ENCODE measurements at places on chromosomes 13 and 19. TPM values are rescaled to one million over a fixed set of nuclear protein-coding genes. Genes with fewer than 3 reads are reported as not detected.

- no peak for DNase-seq
Measured at GRCh38 chr19:58428617-58429016, 11.3 kb downstream of the ZNF132 start.

DNA sequence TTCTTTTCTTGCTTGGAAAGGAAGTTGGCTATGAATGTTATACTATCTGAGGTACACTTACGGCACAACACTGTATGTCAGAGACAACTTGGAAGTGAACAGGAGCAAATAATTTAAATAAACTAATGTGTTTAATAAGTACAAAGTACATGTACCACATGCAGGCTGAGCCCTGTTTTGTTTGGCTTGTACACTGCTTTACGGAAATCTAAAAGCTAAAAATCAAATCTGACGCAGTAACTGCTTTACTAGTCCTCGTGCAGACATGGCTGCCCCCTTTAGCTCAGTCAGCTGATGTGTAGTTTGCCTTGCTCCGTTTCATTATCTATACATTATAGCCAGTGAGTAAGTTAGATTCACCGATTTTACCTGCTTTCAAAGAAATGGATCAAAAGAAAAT is 36.5 kb downstream of the TDRD3 start:
- no peak for DNase-seq

- DNase-seq = no peak
Measured at GRCh38 chr19:13044231-13044836, 49.1 kb downstream of the NFIX start.

DNA sequence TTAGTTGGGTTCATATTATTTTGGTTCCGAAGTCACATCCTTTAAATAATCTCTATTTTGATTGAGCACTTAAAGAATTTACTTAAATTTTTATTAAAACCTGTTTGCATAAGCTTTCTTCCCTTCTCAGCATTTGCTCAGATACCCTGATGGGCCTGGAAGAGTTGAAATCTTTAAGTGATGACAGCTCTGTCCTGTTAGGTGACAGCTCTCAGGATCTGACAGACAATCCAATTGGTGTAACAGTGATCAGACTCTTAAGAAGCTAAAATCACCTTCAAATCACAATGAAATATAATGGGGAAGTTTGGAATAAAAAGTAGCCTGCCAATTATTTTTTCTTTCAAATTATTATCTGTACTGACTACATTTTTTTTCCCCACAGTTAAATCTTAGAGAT is 284.4 kb downstream of the LMO7 start:
- no peak for DNase-seq

DNA sequence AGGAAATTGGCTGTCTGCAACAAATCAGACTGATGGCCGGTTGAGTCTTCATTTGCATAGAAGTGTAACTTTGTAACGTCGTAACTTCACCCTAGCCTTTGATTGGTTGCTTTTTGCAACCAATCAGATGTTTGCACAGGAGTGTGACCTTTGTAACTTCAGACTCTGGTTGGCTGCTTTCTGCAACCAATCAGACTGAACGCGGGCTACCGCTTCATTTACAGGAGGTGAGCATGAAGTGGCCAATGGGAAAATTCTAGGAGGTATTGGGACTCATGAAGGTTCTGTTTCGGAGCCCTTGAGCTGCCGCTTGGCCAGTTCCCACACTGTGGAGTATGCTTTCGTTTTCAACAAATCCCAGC is 441 bp upstream of the ZNF559 start:
- peak; percentile 41 for DNase-seq

- DNase-seq = no peak
Measured at GRCh38 chr13:44934724-44935123, 54.5 kb downstream of the NUFIP1 start.

DNA sequence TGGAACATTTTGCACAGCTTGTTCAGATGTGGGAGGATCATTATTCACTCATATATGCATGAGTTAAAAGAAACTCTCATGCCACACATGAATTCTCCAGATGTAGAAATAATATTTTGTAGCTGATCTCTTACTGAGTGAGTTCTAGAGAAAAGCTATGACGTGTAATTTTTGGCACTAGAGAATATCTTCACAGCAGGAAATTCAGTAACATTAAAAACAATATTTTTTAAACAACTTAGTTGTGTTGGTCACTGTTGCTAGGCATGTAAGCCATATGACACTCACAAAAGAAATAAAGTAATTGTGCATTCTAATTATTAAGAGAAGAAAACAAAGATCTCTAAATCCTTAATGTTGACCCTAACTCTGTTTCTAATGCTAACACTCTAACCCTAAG is 371.4 kb upstream of the SLC10A2 start:
- no peak for DNase-seq

DNA sequence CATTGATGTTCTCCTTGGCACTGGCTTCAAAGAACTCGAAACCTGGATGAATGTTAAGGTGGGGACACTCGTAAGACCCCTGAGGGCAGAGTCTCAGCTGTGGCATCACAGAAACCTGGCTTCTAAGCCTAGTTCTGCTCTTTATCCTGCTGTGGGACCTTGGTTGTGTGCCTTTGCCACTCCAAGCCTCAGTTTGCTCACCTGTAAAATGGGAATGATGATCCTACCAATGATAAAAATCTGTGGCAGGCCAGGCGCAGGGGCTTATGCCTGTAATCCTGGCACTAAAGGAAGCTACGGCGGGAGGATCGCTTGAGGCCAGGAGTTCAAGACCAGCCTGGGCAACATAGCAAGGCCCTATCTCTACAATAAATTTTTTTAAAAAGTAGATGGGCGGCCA is 13.9 kb downstream of the RAB3D start:
- no peak for DNase-seq

GRCh38 chr13:34076319-34076718 is 258.4 kb downstream of the RFC3 start:
- DNase-seq = no peak

GRCh38 chr19:15198951-15199660 is 1.7 kb downstream of the NOTCH3 start:
- DNase-seq = no peak

- no peak for DNase-seq
Measured at GRCh38 chr13:103236213-103236612, 170.0 kb upstream of the SLC10A2 start.

- DNase-seq = no peak
Measured at GRCh38 chr19:1169411-1169791, 4.7 kb downstream of the SBNO2 start.

- no peak for DNase-seq
Measured at GRCh38 chr19:10946958-10947657, 13.7 kb upstream of the SMARCA4 start.

GRCh38 chr13:113103646-113104045 is 1.9 kb upstream of the F7 start:
- no peak for DNase-seq

- peak; percentile 25 for DNase-seq
Measured at GRCh38 chr13:32284927-32285632, 30.1 kb downstream of the ZAR1L start.

- no peak for DNase-seq
Measured at GRCh38 chr19:29664753-29665214, 477 bp upstream of the PLEKHF1 start.

DNA sequence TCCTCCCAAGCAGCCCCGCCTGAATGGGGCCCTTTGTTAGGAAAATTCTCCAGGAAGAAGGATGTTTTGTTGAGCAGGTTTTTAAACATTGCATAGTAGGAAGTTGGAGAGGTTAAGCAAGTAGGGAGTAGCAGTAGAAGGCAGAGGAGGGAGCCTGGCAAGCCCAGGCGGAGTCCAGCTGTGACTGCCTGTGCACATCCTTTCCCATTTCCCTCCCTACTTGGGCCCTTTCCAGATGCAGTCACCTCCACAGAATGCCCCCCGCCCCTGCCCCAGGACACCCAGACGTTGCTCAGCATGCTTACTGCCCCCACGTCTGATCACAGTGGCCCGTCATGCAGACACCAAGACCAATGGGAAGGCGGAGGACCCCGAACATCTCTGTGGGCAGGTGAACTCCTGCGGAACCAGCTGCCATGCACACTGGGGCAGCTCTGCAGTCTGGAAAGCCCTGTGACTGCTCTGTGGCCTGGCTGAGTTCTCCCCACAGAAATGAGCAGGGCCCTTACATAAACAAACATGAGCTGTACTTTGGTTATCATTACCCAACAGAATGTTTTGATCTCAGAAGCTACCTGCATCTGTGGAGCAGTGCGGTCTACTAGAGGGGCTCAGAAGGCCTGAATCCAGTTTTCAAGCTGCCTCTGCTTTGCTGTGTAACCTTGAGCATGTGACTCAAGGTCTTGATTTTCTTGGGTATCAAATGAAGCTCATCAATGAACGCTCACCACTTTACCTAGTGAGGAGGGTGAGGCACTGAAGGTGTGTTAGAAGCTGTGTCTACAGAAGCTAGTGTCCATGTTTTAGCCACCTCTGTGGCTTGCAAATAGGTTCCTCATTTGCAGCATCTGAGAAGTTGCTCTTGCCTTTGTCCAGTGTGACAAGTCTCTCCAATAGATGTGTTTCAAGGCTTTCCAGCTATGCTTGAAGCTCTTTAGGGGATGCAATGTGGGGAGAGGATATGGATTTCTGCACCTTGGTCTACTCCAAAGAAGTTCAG is 84.2 kb downstream of the TNFRSF19 start:
- DNase-seq = no peak

GRCh38 chr13:32191452-32191998 is 123.6 kb downstream of the ZAR1L start:
- DNase-seq = no peak

- DNase-seq = no peak
Measured at GRCh38 chr19:30044273-30045248, 102.5 kb downstream of the URI1 start.

- DNase-seq = no peak
Measured at GRCh38 chr13:73988461-73988860, 145.7 kb downstream of the KLF12 start.

GRCh38 chr13:27500806-27501534 is 50.6 kb upstream of the MTIF3 start:
- no peak for DNase-seq

DNA sequence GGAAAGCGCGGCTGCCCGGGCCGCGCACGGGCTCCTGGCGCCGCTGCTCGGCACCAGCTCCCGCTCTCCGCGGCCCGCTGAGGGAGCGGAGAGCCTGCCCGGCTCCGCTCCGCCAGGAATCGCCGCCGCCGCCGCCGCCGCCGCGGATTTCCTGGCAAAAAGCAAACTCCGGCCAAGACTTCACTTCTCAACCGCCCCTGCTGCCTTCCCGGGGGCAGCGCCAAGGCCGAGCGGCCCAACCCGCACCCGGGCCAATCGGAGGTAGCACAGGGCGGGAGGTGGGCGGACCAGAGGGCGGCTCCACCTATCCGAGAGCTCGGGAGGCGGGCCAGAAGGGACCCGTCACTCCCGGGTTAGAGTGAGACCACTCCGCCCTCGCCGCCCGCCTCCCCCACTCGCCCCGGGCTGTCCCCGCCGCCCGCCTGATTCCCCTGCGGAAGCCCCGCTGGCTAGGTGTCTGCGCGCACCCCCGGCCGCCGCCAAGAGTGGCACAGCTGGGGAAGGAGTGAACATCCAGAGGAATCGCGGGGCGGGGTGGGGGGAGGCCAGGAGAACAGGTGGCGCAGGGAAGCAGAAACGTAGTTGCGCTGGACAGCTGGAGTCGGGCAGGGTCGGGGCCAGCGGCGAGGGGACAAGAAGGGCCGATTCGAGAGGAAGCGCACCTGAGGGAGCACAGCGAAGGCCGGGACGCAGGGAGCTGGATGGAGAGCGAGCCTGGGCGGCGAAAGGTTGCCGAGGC is at the start of gene LNX2:
Gene LNX2 (minus strand): TSS at position 153 of the 739 bp plus-strand sequence. CDS start 38,826 bp downstream, outside the sequence.
- DNase-seq = peak; percentile 90

GRCh38 chr13:27607125-27607524 is 13.2 kb downstream of the LNX2 start:
- no peak for DNase-seq

GRCh38 chr13:33799950-33800592 is 17.9 kb upstream of the RFC3 start:
- DNase-seq = peak; percentile 40

GRCh38 chr19:58557221-58558065 is 968 bp downstream of the UBE2M start:
- DNase-seq = no peak

GRCh38 chr19:58514564-58515022 is 2.8 kb upstream of the SLC27A5 start:
- DNase-seq = no peak

- no peak for DNase-seq
Measured at GRCh38 chr19:7918615-7919421, 1.3 kb upstream of the SNAPC2 start.

- DNase-seq = no peak
Measured at GRCh38 chr19:3065675-3066357, 3.5 kb upstream of the TLE5 start.

- no peak for DNase-seq
Measured at GRCh38 chr19:19606021-19606420, 12.5 kb downstream of the PBX4 start.

- no peak for DNase-seq
Measured at GRCh38 chr19:4620675-4621074, 18.6 kb upstream of the TNFAIP8L1 start.

- no peak for DNase-seq
Measured at GRCh38 chr19:33685541-33685940, 63.8 kb downstream of the CHST8 start.

- no peak for DNase-seq
Measured at GRCh38 chr13:43185226-43185625, 161.8 kb downstream of the DNAJC15 start.

DNA sequence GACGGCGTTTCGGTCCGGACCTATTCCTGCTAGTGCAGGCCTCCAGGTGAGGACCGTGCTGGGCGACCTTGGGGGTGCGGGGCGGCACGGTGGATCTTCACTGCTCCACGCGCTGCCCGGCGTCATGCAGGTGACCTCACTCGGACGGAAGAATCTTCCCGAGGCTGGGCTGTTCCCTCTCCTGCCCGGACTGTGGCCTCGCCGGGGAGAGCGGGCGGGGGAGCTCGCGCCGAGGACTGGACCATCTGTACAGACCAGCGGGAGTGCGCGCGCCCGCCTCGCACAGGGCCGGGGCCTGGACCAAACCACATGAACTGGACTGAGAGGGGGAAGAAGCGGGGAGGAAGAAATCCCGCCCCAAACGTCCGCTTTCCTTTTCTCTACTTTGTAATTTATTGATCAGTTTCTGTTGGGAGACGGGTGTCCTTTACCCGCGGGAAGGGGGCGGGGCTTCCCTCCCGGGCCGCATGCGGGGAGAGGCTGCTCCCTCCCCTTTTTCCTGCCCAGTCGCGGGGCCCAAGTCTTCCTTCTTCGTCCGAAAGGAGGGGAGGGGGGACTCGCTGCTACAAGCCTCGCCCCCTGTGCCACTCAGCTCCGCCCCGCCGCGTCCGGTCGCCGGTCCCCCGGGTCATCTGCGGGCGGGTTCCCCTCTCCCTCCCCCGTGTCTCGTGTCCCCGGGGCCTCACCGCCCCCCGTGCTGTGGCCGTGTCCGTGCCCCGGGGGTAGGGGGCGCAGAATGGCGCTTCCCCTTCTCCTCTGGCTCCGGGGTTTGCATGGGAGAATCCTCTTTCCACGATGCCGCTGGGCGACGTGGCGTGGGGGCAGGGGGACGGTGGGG is 4.9 kb downstream of the HRC start:
- DNase-seq = peak; percentile 84

Gene USHBP1
- total RNA-seq = 6.0 TPM

Gene TMEM59L
- 3.9 TPM for total RNA-seq

Gene IGSF23
- not detected for total RNA-seq

Gene OR7E24
- total RNA-seq = not detected

Gene NTN5
- 0.53 TPM for total RNA-seq

Gene RYR1
- total RNA-seq = 5.3 TPM

Gene THSD1
- total RNA-seq = 15.1 TPM

Gene SIGLEC5
- 0.32 TPM for total RNA-seq

Gene IQCN
- 1.3 TPM for total RNA-seq

Gene CGB1
- total RNA-seq = not detected

Gene ZNF729
- not detected for total RNA-seq
